ENCODE measurements at places on chromosomes 5 and 9. TPM values are rescaled to one million over a fixed set of nuclear protein-coding genes. Genes with fewer than 3 reads are reported as not detected.

DNA sequence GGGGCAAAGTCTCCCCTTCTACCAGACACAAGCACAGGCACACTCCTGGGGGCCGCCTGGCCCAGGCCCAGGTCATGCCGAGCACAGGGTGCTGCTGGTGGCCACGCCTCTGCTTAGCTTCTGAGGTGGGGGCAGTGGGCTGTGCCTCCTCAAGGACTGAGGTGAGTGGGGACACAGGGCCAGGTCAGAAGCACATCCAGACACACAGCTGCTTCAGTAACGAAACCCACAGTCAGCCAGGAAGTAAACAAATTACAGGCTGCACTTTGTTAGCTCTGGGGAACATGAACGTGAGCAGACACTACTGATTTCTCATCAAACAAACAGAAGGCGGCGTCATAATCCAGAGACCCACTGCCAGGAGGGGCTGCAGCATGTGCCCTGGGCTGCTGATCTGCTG is 192.4 kb downstream of the HSPA4 start:
- no peak for DNase-seq

- peak; percentile 7 for DNase-seq
Observed at GRCh38 chr5:129904667-129905472, 605 bp downstream of the CHSY3 start.

CTXN3 gene
- polyA plus RNA-seq: not detected

GRCh38 chr5:16936150-16936988 is at the start of gene MYO10:
MYO10 (minus strand) TSS chr5:16936288; CDS start chr5:16935808, 480 bp downstream.
- DNase-seq: peak; percentile 73

TRAF1 gene
- polyA plus RNA-seq: 5.7 TPM

GCNT1 gene
- 0.91 TPM for polyA plus RNA-seq

- DNase-seq: no peak
Observed at GRCh38 chr5:173583346-173583745, 33.1 kb downstream of the BOD1 start.

DNA sequence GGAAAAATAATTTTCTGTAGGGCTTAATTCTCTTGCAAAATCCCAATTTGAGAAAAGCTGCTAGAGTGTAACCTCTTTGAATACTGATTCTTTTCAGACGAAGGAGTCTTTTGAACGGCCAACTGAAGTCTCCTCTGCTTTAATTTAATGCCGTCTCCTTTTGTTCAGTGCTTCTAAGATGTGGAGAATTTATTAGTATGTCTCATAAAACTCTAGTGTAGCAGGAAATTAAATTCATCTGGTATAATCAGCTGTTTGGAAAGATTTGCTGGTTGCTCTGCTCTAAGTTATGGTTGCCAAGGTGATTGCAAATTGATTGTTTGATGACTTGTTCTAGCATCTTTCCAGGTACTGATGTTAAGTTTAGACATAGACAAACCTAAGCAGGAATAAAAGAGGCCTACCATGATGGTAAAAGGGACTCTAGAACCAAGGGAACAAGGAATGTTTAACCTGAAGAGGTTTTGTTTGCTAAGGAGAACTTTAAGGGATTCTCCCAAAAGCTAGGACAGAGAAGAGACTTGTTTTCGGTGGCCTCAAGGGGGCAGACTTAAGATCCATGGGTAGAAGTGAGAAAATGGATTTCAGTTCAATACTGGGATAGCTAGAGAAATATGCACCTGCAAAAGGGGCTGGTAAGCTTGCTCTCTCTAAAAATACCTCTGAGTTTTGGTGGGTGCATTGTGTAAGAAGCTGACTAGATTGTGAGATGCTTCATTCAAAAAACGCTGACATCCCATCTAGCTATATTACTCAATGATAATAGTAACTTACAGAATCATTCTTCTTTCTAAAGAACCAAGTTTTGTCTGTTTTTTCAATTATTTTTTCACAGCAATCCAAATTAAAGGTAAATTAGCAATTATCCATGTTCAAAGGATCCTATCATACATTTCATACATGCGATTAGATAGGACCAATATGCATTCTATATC is 5.7 kb upstream of the ADRB2 start:
- no peak for DNase-seq

DNA sequence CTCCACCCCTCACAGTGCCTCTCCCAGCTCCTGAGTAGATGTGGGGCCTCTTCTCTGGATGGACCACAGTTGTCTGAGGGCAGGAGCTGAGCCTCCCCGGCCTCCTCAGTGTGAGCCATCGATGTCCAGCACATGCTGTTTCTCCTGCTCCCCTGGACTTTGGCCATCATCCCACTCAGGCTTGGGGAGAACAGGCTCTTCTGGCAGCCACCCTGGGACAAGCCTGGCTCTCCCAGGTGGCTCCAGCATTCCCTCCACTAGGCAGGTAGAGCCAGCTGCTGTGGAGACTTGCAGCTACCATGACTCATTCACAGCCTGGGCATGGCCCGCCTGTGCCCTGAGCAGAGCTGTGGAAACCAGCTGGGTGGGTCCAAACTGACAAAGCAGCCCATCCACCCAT is 77.0 kb downstream of the CSNK1A1 start:
- DNase-seq: no peak

- no peak for DNase-seq
Observed at GRCh38 chr5:135332519-135333150, 66.4 kb downstream of the MACROH2A1 start.

DNA sequence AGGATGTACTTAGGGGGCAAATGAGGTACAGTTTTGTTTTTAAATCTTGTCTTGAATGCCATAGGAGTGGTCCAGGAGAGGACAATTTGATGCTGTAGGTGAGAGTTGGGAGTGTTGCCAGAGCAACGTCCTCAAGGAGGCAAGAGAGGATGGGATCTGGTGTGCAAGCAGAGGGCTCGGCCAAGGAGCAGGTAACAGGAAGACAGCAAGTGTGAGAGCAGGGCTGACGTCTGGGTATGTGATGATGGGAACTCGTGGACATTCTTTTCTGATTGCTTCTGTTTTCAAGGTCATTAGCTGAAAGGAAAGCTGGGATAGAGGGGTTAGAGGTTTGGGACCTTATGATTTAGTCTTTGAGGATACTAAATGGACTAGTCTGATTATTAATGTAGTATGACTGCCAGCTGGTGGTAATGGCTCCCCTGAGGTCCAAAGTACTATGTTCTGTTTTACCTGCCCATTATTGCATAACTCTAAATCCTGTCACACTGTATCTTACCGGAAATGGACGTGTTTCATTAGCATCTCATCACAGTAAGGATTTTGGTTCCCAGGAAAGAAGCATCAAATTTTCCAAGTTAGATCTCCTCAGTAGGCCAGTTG is 15.4 kb downstream of the GNPDA1 start:
- no peak for DNase-seq

DNA sequence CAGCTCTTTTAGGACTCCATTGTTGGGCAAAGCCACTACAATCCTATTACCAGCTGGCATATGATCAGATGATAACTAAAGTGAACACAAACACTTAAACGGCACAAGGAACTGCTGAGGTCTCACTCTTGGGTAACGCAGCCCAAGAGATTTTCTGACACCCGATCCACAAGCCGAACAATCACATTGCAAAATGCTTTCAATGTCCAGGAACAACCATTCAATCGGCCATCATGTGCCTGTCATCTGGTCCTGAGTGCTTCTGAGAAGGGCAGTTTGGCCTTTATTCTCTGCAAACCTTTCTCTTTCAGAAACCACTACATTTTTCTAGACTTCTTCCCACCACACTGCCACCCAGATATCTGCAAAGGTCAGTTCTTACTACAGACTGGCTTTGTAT is 283.1 kb downstream of the GLIS3 start:
- DNase-seq: no peak

- no peak for DNase-seq
Observed at GRCh38 chr5:3122216-3122615, 370.7 kb upstream of the IRX2 start.

DNA sequence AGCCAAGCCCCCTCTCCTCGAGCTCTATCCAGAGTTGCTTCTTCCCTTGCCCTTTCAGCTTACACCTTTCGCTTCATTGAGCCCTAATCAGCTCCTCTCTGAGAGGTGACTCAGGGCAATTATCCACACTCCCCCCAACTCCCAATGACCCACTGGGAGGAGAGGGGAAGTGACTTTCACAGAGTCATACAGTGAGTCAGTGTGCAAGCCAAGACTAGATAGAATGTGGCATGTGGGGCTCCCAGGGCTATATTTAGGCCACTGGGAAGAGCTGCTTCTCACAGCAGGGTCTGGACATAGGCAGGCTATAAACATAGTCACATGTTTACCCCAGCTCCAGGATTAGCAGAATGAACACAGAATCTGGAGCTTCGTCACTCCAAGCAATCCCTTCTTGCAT is 57.4 kb downstream of the NRG2 start:
- DNase-seq: peak; percentile 44

DNA sequence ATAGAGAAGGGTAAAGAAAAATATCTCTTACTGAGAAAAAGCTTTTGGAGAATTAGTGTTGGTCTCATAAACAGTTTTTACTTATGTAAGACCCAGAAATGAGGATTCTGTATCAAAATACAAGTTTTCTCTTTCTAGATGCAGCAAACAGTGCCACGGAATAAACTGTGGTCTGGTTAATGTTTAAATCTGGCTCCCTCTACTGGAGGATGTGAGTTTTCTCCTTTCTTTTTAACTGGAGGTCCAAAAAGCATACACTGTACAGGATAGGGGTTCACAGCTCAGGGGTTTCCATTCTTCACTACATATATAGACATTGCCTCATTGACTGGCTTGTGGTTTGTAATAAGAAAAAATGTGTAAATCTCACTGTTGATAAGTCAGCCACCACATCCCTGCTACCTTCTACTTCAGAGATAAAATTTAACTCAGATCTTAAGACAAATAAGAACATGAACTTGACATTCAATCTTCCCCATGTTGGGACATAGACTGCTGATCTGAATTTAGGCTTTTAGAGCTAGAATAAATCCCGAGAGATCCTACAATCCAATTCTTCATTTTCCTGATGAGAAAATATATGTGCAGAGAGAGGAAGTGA is 98.9 kb downstream of the CFAP95 start:
- DNase-seq: no peak

DNA sequence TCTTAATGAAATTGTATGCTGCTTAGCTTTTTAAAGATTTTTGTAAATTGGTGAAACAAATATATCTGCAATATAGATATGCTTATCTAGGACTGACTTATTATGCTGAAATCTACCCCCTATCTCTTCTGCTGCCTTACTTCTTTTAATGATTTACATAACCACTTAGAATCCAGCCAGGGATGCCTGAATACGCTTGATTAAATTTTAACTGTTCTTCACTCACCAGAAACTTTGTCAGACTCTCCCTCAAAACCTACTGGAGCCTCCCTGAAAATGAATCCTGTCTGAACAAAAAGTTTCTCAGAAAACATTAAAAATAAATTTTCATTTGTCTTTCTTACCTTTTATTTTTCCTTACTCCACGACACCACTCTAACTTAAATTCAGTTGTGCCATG is 111.7 kb downstream of the ST8SIA4 start:
- no peak for DNase-seq

DNA sequence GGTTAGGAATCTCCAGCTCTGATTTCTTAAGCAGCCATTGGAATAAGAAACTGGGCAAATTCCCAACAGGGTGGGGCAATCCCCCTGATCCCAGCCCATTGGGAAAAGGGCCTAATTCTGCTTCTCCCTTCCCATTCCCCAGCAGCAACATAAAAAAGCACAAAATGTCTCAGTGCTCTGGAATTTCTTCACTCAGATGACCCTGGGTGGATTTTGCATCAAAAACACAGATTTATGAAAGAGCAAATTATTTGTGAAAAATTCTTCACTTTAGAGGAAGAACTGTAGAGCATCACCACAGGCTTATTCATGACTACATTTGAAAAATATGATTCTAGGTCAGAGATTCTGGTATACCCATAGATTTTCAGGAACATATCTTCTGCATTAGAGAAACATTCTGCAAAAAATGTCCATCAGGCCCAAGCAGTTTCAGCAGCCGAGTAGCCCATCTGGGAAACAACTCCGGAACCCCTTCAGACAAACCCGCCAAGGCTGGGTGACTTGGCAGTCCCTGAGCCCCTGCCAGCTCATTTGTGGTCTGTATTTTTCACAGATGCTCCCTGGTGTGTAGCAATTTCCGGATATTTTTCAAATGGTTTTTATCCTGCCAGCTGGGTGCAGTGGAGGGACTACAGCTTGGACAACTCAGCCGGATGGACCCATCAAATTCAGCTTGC is 102.1 kb upstream of the RANBP3L start:
- peak; percentile 22 for DNase-seq

- no peak for DNase-seq
Observed at GRCh38 chr9:92180669-92181181, 65.5 kb upstream of the SPTLC1 start.

IFNA13 gene
- not detected for polyA plus RNA-seq

DNA sequence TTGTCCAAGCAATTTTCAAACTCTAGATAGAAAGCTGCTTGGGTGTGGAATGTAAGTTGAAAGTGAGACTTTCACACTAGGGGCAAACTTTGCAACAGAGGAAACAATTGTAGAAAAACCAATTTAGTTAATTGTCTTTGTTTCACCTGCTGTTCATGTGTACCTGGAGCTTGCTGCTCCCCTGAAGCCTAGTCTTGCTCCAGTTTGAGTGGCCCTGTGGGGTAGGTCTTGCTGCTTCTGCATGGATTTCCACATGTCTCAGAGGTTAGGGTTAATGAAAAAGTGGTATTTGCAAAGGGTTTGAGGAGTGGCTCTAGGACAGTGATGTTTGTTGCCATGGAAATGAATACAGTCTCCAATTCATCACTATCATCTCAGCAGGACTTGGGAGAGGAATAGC is 182.2 kb downstream of the FSTL4 start:
- DNase-seq: no peak

- DNase-seq: no peak
Observed at GRCh38 chr5:174997688-174998087, 273.3 kb downstream of the MSX2 start.

FGF10 gene
- polyA plus RNA-seq: 0.72 TPM

TAF11L10 gene
- polyA plus RNA-seq: not detected

- DNase-seq: no peak
Observed at GRCh38 chr5:124194282-124194681, 552.2 kb downstream of the ZNF608 start.

DNA sequence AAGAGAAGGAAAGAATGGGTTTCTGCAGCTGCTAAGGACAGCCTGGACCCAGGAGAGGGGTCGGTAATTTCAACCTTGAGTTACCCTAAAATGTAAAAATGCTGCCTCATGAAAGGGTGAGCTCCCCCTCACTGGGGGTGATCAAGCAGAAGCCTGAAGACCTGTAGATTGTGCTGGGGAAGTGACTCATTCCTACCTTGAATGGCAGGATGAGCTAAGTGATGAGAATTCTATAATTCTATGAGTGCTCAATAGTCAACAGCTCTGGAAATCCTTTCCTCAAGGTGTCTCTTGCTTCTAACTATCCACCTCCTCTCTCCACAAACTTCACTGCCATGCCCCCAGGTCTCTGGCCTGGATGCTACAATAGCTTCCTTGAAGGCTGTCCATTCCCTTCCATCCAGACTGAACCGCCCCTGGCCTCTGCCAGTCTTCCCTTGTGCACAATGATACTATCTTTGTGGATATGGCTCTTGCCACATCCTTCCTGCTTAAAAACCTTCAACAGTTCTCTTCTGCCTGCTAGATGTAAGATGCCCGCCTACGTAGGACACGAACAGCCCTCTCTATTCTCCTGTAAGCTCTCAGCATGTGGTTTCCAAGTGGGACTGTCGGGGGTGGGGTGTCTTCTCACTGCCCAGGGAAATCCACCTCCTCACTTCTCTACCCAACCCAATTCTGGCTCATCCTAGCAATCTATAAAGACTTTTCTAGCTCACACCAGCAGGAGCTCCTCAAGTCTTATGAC is 50.6 kb downstream of the PTPN3 start:
- no peak for DNase-seq
